Tibial artery (tissue), 4 donors: ENCODE measurements at places on chromosomes 11 and 22.

DNA sequence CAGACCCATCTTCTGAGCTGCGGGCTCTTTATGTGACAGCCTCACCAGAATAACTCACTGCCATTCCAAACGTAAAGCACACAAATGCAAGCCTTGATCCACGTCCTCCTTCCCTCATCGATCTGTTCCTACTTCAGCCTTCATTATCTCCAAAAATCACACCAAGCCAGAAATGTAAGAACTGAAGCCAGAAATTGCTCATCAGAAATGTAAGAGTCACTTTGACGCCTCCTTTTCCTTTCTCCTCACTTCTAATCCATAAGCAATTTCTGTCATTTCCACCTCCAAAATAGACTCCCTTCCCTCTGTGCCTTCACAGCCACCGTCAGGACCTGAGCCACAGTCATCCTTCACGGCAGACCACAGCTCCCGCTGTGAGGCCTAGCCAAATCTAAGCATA is 387.3 kb upstream of the B3GAT1 start:
- no peak for DNase-seq

DNA sequence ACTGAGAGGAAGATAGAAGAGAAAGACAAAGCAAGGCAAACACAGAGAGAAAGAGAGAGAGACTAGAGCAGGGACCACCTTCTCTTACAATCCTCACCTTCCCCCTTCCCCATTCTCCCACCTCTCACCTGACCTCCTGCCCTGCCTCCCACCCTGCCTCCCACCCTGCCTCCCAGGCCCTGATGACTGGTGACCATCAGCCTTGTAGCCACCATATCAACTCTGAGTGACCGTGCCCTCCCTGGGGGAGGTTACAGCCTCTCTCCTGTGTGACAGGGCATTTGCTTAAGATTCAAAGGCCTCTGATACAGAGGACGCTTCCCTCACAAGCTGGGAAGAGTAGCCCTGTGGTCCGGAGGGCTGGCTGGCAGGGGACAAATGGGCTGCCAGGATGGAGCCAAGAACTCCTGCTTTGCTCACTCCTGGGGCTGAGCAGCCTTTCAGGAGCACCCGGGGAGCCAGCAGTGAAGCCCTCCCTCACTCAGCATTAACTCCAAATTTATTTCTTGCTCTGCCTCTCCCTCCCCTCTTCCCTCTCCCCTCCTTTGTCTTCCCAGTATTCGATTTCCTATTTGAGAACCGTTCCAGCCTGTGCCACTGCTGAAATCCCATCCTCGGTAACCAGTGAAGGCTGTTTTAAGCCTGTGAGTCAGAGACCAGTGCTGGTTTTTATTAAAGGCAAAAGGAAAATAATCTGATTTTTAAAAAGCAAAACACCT is 125.2 kb upstream of the SYT13 start:
- DNase-seq, result no peak

DNA sequence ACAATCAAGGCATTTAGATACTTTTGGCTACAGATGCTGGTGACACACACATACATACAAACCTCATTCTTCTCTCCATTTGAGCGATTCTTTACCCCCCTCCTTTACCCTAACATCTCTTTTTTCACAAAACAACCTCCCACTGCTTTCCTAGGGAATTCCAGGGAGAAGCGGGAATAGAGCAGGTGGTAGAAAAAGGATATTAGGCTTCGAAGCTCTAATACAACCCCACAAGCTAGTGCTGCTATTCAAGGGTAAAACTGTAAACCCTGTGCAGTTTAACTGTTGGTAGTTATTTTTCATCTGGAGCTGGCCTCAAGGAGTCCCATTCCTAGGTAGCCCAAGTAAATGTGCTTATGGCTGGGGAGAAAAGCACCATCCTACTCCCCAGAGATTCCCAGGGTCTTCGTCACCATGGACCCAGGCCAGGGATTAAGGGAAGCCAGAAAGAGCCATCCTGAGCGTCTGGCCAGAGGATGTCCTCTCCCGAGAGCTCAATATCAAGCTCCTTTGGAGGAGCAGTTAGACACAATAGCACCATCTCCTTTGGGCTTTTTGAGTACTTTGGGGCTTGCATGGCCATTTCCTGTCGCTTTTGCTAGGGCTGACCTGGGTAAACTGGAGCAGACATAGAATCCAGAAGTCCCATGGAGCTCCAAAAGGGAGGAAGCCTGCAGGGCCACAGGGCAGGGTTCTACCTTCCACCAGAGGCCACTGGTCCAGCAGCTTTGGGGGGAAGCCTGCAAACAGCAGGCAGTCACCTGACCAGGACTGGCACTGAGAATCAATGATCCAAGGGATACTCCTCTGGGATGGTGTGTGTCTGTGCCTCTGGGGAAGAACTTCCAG is 3.1 kb downstream of the MAML2 start:
- peak; percentile 73 for DNase-seq

DNA sequence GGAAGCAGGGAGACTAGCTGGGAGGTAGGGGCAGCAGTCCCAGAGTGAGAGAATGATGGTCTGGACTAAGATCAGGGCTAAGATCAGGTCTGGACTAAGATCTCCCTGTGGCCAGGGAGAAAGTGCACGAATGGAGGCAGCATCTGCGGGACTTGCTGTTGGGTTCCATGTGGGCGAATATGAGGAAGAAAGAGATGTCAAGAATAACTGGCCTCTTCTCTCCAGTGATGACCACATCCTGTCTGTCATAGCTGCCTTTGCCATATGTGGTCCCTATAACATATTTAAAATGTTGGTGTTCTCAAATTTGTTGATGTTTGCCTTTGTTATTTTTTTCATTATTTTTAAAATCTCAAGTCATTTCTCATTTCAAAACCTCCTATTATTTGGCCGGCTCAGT is 27.4 kb upstream of the CXCR5 start:
- no peak for DNase-seq

GRCh38 chr11:120410622-120411380 is 74.6 kb downstream of the ARHGEF12 start:
- DNase-seq, result no peak
